ENCODE measurements at places on chromosomes 16 and 17.

DNA sequence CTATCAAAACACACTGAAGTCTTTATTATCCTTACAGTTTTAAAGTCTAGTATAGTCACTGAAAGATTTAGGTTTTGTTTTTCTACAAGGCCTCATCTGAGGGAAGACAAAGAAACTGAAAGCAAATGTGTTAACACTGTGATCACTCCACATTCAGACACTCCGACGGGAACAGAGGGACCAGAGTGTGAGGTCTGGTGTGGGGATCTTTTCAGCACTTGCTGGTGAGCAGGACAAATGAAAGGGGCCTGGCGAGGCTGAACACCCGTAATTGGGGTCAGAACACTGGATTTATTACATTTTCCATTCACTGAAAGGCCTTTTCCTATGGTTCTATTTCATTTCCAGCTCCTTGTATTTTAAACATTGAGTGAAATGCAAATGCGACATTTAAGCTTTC lies 910.5 kb downstream of the CDH11 start:
- no peak for DNase-seq

DNA sequence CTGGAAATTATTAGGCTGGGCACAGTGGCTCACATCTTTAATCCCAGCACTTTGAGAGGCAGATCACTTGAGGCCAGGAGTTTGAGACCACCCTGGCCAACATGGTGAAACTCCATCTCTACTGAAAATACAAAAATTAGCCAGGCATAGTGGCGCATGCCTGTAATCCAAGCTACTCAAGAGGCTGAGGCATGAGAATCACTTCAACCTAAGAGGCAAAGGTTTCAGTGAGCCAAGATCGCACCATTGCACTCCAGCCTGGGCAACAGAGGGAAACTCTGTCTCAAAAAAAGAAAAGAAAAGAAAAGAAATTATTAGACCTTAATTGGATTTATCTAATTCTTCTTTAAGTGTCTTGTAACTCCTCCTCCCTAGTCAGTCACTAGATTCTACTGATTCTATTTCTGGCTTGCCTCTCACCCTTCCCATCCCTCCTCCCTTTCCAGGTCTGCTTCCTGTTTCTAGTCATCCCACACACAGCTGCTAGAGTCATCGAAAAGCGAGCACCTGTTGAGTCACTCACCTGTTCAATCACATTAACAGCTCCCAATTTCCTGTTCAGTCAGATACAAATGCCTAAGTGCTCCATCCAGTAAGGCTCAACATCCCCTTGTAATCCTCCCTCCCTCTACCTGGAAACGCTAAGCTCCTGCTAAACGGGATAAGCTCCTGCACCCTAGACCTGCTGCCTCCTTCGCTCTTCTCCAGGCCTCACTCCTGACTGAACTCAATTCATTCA lies 34.6 kb downstream of the ERN1 start:
- DNase-seq: no peak

DNA sequence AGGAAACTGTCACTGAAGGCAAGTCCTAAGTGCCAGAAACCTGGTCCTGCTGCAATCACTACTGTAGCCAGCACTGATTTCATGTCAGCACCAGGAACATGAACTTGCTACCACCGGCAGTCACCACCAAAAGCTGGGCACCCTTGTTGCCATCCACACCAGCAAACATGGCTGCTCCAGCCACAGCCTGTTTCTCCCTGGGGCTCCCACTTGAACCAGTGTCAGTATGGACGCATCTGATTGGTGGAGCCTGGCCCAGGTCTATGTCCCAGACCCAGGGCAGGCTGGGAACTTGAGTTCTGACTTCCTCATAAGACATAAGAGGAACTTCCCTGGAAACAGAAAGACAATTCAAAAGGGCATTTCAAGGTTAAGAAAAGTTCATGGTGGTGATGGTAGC lies 56.5 kb downstream of the COPRS start:
- peak; percentile 89 for DNase-seq

- no peak for DNase-seq
These were observed 6.7 kb downstream of the MRPL58 start for GRCh38 chr17:75019146-75019545.

- DNase-seq: no peak
These were observed 16.6 kb downstream of the SOX8 start for GRCh38 chr16:998211-998610.

DNA sequence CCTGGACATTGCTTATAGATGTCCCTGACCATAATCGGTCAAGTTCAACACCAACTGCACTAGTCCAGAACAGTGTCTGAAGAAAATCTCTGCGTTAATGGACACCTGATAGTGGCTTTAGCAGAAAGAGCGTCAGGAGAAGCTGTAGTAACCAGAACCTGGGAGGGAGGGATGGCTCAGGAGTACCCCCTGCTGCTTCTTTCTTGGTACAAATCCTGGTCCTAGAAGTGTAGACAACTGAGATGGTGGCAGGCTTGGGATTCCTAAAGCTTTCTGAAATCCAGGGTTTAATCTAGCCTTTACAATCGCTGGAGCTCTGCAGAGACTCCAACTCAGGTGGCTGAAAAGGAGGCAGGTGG lies 5.4 kb downstream of the MAP3K14 start:
- no peak for DNase-seq

DNA sequence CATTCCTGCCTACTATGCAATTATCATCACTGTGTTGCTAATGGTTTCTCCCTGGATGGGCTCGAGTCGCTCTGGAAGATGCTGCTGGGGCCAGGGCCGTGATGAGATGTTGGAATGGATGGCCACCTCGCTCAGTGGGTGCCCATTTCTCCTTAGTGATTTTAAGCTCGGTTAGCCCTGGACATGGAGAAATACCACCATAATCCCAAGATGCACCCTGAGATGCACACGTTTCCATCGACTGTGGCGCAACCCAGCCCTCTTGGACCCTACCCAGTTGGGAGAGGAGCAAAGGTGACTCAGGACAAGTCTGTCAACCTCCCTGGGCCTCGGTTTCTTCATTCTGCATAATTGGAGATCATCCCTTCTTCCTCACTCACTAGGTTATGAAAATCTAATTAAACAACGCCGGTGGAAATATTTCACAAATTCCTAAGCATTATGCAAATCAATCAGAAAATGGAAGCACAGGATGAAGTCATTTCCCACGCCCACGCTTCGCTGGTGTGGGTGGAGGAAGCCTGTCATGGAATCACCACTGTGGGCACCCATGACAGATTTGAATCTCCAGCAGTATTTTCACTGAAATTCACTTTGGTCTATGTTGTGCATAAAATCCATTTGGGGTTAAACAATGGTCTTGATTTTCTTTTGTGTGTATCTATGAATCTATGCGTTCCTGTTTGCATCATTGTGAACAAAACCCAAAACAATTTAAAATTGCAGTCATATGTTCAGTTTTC lies 195.2 kb downstream of the AXIN2 start:
- DNase-seq: peak; percentile 2

DNA sequence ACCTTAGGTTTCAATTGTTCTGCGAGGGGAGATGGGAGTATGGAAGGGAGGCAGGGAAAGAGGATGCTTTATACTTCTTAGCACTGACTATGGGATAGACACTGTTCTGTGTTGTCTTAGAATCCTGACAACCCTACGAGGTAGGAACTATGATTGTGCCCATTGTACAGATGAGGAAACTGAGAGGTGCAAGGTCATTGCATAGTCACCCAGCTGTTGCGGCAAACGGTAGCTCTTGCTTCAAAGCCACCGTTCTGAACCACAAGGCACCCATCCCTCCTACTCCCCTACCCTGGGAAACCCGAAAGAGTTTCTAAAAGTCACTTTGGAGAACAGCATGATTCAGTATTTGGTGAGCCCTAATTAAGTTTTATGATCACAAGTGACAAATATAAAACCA lies 7.5 kb downstream of the CCDC40 start:
- DNase-seq: no peak

GRCh38 chr16:73047536-73048291 lies at the start of gene ZFHX3:
Gene ZFHX3, minus strand, starts transcription at chr16:73048128. Its CDS starts 87,983 bp downstream, at chr16:72960145.
- DNase-seq: peak; percentile 73

GRCh38 chr17:80082403-80083135 lies 18.8 kb upstream of the GAA start:
- peak; percentile 85 for DNase-seq

DNA sequence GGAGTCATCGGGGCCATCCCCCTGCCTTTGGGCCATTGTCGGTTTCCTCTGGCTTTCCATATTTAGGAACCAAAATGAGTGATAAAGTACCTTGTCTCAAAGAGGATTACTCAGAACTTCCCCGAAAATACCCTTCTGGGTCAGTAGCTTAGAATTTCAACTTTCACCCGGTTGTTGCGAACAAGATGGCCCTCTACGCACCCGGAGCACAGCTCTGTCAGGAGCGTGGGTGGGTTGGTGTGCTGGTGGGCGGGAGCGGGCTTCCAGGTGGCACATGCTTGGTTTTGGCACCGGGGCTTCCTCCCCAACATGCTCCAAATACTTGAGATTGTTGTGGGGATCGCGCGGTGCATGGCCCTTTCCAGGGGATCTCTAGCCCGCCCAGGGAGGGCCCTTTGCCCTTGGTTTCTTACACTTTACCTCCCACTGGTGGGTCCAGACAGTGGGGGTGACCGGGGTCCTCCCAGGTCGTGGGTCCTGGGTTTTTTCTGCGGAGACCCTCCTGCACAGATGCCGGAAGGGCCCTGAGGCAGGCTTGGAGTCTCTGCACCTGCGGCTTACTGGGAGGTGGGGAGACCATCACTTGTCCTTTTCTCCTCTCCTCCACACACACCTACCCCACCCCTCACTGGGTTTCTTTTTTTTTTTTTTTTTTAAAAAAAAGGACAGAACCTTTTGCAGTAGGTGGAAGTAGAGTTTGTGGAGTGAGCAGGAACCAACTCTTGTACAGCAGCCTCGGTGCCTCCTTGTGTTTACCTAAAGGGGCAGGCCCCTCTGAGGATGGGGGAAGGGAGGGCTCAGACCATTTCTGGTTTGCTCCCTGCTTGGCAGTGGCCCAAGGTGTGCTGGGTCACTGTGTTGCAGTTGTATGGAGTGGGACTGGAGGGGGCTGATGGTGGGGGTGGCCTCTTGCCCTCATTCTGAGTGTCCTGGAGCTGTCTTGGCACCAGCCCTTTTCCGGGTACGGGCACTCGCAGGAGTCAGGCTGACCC lies 142.1 kb downstream of the SEC14L1 start:
- DNase-seq: peak; percentile 63

DNA sequence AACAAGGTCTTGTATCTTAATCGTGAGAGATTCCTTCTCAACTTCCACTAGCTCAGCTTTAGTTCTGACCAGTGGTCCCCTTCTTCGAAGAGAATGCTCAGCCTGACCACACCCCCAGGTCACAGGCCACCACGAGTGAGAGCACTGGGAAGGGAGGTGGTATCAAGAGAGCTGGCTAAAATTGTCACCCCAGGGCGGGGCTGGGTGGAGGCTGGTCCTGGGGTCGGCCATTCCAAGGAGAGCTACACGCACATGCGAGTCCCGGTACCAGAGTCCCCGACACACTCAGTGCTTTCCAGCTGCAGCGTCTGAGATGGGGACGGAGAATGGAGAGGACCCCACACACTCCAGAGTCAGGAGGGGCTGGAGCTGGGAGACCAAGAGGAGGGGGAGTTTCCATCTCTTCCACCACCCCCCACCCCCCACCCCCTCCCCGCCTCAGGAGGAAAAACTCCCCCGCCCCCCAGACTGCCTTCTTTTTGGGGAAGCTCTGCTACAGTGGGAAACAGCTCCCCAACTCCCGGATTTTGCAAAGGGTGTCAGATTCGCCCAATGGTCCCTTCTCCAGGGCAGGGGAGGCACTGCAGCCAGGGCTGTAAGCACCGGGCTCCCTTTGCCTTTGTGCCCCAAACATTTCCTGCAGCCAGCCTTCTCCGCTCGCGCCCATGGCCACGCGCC lies 1.6 kb downstream of the C1QL1 start:
- DNase-seq: no peak

GRCh38 chr17:70938336-70938735 lies 769.0 kb downstream of the KCNJ2 start:
- DNase-seq: no peak

DNA sequence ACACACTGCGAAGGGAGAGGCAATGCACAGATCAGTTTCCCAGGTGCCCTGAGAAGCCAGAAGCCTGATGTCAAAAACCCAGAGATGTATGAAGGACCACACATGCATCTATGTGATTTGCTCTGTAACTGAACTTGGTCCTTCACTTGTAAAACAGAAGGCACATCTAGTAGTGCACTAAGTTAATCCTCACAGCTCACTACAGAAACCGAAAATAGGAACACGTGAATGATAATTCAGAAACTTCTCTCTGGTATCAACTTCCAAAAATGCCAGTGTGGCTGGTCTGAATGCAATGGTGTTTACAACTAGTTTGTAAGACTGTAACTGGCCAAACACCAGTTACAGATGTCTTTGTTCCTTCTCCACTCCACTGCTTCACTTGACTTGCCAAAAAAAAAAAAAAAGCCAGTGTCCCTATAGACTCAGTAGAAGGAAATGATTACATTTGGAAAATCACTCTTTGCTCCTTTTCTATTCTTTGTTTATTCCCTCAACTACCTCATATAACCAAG lies 11.3 kb downstream of the ANKRD40 start:
- DNase-seq: no peak

DNA sequence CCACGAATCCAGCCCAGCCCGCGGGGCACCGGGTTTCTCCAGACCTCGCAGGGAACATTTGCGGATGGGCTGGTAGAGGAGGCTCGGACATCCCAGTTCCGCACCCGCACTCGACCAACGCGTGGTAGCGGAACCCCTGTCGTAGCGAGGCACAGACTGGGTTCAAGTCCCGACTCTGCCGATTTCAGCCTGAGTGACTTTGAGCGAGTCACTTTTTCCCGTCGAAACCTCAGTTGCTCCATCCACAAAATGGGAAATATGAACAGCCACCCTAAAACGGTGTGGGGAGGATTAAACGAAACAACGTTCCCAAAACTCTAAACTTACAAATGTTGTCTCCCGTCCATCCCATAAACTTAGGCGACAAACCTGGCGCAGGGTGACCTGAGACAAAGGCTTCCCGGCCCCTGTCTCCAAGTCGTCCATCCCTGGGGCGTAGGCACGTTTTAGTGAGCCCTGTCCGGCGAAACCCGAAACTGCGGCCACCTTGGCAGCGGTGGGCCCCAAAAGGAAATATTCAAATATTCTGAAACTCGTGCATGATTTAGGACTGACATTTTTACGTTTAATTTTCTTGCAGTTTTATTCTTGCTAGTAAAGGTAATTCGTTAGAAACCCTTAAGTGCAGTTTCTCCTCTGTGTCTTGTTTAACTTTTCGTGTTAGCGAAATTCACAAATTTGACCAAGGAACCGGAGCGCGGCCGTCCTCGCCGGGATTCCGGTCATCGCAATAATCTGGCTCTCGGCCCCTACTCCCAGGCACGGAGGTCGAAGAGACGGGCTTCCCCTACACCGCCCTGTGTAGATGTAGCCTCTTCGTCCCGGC lies 1.9 kb upstream of the MLLT6 start:
- peak; percentile 74 for DNase-seq

- DNase-seq: no peak
These were observed 19.0 kb downstream of the MAP2K3 start for GRCh38 chr17:21303441-21304065.

DNA sequence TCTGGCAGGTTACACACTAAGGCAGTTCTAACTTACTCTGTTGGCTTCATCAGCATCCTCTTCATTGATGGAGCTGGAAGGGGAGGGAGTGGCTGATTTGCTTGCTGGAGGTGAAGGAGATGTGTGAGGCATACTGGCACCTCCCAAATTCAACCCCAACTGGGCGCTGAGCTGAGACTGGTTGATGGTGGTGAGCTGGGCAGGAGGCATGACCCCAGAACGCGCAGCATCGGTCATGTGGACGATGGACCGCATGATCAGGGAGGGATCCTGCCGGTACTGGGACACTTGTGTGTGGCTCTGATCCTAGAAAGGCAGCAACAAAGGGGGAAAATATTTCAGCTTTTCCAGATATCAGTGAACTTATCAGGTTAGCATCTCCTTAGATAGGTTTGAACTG lies 96.7 kb downstream of the TOX3 start:
- DNase-seq: no peak

Measured in suppressor macrophage (primary cell).